ENCODE measurements at places on chromosomes 7 and 10.

DNA sequence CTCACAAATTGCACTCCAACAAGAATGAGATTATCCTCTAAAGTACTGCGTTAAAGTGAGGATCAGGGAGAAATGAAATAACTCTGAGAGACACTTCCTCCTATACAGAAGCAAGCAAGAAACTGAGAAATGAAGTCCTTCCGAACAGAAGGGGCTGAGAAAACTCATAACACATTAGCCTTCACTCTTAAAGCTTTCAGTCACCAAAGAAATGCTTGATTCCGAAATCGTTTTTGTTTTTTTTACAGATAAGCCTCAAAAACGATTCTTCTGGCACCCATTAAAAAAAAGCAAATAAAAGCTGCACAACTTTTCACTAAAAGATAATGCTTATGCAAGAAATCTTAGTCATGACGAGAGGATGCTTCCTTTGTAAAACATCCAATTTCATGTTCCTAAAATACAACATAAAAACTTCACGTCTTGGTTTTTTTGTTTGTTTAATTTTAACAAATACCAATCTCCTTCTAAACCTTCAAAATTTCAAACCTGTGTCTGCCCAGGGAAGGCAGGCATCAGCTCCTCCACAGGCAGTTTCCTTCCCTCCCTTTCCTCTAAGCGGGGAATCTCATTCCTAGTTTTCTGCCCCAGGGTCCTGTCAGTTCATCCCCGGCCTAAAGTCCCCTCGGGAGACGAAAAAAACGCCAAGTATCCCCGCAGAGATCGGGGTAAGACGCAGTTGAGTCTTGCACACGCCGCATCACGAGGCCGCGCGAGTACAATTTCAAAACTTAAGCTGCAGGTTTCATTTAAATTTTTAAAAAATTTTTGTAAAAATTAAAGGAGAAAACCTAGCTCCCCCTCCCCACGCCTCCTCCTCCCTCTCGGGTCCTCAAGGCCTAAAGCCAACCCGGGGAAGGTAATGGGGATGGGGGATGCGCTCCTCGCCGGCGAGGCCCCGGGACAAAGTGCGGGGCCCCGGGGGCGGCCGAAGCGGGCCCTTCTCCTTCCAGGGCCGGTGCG is 1.1 kb downstream of the BAZ1B start:
- no peak for DNase-seq

- no peak for DNase-seq
Observed at GRCh38 chr7:39683216-39683845, 60.0 kb downstream of the RALA start.

DNA sequence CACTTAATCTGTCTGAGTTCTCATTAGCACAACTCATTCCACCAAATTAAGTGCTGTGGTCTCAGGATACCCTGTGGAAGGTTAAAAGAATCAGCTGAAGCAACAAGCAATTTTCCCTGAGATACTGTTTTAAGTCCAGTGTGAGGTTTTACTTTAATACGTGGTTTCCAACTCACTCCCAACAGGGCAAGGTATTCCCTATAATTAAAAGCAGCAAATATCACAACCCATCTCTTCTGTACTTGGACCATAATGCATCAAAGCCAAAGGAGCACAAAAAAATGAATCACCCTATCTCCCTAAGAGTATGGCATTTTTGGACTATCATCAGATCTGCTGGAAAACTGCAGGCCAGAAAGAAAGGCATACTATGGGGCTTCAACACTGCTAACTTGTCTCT is 4.9 kb downstream of the CADPS2 start:
- no peak for DNase-seq

DNA sequence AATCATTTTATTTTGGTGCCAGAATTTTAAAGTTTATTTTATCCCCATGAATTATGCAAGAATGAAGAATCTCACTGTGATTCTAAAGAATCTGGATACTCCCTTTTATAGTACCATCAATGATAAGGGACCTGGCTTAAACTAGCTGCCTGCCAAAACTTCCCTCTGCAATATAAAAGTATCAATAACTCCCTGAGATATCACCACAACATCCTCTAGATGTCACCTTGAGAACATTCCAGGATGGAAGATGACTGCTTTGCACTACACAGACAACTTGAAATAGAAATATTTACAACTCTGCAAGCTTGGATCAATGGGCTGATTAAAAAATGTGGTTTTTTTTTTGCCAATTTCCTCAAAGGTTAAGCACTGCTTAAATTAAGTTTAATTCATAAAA is 142.1 kb downstream of the SLC25A13 start:
- no peak for DNase-seq

DNA sequence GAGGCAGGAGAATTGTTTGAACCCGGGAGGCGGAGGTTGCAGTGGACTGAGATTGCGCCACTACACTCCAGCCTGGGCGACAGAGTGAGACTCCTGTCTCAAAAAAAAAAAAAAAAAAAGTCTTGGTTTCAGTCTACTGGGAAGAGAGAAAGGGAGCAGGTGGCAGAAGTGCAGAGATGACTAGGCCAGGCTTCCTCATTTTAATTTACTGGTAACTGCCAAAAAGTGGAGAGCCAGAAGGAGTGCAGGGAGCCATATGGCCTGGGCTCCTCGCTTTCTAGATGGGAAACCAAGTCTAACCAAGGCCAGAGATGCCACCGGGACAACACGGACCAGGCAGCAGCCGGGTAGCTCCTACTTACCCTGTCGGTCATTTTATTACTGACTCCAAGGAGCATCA is 12.2 kb downstream of the SEPHS1 start:
- DNase-seq = no peak

DNA sequence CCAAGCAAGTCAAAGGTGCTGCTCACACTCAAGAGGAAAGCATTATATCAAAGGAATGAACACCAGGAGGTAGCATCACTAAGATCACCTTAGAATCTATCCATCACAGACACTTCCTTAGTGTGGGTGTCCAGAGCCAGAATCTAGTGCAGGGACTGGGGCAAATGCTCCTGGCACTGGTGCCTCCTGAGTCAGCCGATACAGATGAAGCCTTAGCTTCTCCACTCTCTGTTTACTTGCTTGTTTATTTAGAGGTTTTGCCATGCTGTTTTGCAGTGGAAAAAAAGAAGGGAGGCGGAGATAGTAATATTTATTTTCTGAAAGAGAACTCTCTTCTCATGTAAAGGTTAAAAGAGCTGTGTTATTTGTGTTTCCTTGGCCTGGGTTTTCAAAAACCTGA is 303.1 kb downstream of the WDR11 start:
- no peak for DNase-seq

All from NCI-H1417 treated with DMSO at 0.1 percent for 48 hours (cell line).